ENCODE measurements at places on chromosomes 2 and 18.

DNA sequence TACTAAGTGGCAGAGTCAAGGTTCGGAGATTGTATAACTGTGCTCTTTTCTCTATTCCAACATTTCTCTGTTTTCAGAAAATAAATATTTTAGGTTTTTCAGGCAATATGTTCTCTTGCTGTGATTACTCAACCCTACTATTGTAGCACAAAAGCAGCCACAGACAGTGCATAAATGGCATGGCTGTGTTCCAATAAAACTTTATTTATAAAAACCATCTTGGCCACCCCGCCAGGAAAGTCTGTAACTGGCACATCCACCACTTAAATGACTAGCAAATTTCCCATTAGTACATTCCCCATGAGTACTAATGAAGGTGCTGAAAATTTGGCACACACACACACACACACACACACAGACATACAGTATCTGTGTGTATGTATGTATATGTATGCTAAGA is 30.8 kb upstream of the PARD3B start:
- no peak for DNase-seq

GRCh38 chr2:15654727-15655073 is 63.0 kb downstream of the DDX1 start:
- no peak for DNase-seq

- DNase-seq, result no peak
Measured at GRCh38 chr2:47083886-47084687, 71.0 kb downstream of the STPG4 start.

DNA sequence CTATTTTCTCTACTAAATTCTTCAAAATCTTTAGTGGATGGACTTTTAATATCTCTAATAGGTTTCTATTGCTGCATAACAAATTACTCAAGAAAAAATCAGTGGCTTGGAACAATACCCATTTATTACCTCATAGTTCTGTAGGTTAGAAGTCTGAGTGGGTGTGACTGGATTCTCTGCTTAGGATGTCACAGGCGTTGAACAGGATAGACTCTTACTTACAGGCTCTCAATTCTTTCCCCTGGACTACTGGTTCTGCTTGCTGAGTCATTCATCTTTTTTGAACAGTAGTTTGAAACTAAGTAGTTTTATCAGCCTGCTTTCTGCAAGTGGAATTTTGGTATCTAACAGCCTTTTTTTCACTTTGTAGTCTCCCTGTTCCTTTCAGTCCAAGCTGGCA is 265.4 kb downstream of the ZNF385B start:
- no peak for DNase-seq

DNA sequence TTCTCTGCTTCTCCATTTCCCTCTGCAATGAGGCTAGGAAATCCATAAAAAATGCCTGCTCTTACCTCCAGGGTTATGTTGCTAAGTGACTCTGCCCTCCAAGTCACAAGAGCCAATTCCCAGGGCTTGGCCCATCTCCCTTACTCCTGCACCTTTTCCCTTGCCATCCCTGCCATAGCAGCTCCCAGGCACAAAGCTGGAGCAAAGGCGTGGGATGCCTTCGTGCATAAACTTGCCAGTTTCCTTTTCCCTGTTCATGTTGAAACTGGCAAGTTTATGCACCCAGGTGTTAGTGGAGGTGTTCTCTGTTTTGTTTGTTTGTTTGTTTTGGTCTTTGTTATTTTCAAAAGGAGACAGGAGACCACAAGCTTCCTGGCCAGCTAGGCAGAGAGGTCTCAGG is 195.1 kb downstream of the ACKR3 start:
- DNase-seq, result no peak

- DNase-seq, result no peak
Measured at GRCh38 chr2:190478572-190479195, 55.8 kb downstream of the NEMP2 start.

Measured in stimulated activated CD4-positive, alpha-beta T cell treated with anti-CD3 and anti-CD28 coated beads, Interleukin-4, amount 100 ng/mL, for 24 hours (primary cell).